Activated T-cell treated with anti-CD3 and anti-CD28 coated beads, Interleukin-2, amount 50 U/mL, for 48 hours (primary cell): ENCODE measurements at places on chromosomes 2 and 18.
A peak's percentile ranks its signal among the peaks of the same experiment; 100 is the strongest.

DNA sequence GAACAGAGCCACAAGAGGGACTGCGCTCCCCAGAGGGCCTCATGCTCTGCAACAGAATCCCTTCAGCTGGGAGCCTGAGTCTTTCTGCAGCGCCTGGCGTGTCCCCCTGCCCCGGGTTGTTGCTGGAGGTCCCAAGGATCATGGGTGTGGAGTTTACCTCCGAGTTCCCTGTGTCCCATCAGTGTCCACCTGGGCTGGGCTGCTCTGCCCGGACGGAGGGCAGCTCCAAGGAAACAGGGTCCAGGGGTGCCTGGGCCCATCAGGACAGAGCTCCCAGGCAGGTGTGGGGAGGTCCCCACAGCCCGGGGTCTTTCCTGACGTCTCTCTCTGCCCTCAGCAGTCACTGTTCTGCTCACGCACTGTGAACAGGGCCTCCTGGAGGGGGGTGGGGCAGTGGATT lies 63.5 kb downstream of the EMILIN2 start:
- no peak for DNase-seq

DNA sequence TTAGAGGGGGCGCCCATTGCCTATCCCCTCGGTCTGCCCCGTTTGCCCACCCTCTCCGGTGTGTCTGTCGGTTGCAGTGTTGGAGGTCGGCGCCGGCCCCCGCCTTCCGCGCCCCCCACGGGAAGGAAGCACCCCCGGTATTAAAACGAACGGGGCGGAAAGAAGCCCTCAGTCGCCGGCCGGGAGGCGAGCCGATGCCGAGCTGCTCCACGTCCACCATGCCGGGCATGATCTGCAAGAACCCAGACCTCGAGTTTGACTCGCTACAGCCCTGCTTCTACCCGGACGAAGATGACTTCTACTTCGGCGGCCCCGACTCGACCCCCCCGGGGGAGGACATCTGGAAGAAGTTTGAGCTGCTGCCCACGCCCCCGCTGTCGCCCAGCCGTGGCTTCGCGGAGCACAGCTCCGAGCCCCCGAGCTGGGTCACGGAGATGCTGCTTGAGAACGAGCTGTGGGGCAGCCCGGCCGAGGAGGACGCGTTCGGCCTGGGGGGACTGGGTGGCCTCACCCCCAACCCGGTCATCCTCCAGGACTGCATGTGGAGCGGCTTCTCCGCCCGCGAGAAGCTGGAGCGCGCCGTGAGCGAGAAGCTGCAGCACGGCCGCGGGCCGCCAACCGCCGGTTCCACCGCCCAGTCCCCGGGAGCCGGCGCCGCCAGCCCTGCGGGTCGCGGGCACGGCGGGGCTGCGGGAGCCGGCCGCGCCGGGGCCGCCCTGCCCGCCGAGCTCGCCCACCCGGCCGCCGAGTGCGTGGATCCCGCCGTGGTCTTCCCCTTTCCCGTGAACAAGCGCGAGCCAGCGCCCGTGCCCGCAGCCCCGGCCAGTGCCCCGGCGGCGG lies 1.7 kb downstream of the MYCN start:
- DNase-seq: peak; percentile 31

GRCh38 chr18:56235071-56235470 lies 403.3 kb downstream of the TXNL1 start:
- no peak for DNase-seq

DNA sequence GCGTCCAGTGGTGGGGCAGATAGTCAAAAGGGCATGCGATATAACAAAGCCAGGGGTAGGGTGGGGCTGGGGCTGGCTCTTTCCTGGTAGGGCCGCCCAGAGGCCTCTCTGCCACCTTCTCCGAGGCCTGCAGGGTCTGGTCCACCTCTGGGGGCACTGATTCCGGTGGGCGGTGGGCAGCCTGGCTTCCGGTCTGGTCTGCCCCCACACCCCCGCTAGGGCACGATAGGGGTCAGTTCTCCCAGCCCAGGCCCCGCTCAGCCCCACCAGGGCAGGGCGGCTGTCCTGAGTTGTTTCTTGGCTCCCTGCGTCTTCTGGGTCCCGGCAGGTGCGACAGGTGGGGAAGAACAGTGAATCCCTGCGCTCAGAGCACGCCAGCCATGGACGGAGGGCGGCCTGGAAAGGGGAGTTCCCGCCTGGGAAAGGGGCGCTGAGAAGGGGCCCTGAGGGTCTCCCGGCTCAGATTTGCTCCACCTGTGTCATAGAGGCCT lies 707 bp upstream of the ERFE start:
- no peak for DNase-seq

GRCh38 chr2:172460780-172461201 lies 33.4 kb downstream of the ITGA6 start:
- DNase-seq: no peak

GRCh38 chr2:121949271-121949670 lies 193.8 kb downstream of the TSN start:
- DNase-seq: no peak

GRCh38 chr2:148578493-148578884 lies 66.1 kb upstream of the EPC2 start:
- DNase-seq: no peak
